ENCODE measurements at places on chromosomes 7 and 10. TPM values are rescaled to one million over a fixed set of nuclear protein-coding genes. Genes with fewer than 3 reads are reported as not detected.

GRCh38 chr10:30671026-30671616 is 41.6 kb upstream of the LYZL2 start:
- no peaks in the 10 kb centered on the region for H3K36me3 ChIP-seq
- DNase-seq, result peak; percentile 72
- H3K27me3 ChIP-seq, result peaks cover 15% of the 10 kb centered on the region
- H3K4me1 ChIP-seq, result no peaks in the 10 kb centered on the region

- peak overlapping the region; percentile 18 for H3K4me3 ChIP-seq
- no peaks in the 10 kb centered on the region for H3K36me3 ChIP-seq
- no peaks in the 10 kb centered on the region for H3K27me3 ChIP-seq
- DNase-seq, result peak; percentile 72
These were observed 71.8 kb upstream of the LOXL4 start for GRCh38 chr10:98339799-98340198.

DNA sequence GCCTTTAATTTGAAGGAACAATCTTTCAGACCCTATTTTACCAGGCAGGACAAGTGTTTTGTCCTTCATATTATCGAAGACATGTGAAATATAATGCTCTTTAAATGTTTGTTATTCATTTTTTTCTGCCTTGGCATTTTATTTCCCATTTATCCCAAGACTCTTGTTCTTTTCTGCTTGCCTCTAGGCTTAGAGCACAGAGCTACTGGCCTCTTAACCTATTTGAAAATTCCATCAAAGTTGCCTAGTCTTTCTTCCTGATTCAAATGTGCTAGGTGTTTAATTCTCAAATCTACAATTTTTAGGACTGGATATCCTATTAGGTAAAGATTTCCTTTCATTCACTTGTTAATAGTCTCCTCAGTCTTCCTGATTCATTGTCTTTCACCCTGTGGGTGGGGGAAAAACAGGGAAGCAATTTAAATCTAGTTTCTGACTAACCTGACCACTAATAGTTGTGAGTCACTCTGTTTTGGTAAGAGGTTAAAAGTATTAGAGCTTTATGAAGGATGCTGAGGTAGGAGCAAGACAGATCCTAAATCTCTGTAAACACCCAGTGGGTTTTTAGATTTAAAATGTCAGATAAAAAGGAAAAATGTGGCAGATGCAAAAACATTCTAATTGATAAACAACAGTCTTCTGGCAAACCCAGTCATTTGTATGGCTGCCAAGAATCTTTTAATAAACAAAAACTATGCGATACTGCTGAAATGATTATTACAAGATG is 1.5 kb downstream of the LIPK start:
- H3K27me3 ChIP-seq, result no peaks in the 10 kb centered on the region
- DNase-seq, result no peak
- no peak overlapping the region for H3K4me3 ChIP-seq
- no peak overlapping the region for H3K27ac ChIP-seq
- no peaks in the 10 kb centered on the region for H3K36me3 ChIP-seq

DNA sequence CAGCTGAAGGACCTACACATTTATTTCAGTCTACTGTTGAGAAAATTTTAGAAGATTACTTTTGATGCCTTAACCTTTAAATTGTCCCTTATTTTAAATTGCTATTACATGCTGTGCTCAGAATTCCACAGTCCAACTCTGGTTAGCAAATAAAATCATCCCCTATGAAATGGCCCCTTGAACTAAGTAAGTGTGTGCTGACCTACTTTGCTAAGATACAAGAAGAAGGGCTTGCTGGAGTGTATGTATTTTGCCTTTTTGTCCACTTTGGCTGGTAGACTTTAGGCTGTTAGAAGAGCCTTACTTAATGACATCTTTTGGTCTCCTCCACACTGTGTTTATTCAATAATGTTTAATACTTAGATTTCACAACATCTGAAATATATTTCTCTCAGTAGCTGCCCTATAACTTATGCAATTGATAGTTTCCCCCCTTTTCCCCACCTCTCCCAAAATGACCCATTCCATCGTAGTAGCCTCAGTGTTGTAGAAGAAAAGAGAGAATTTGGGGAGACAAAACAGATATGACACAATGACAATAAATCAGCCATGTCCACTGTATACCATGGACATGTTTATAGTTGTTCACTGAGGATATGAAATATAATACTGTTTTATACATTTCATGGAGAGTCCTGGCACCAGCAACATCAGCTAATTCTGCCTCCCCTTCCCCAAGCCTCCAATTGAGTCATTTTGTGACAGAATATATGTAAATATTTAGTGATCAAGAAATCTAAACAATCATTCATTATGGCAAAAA is 107.8 kb upstream of the ASAH2 start:
- no peak overlapping the region for H3K4me3 ChIP-seq
- no peaks in the 10 kb centered on the region for H3K36me3 ChIP-seq
- H3K27ac ChIP-seq, result no peak overlapping the region
- no peaks in the 10 kb centered on the region for H3K27me3 ChIP-seq
- H3K4me1 ChIP-seq, result peaks cover 37% of the 10 kb centered on the region
- no peak for DNase-seq

DNA sequence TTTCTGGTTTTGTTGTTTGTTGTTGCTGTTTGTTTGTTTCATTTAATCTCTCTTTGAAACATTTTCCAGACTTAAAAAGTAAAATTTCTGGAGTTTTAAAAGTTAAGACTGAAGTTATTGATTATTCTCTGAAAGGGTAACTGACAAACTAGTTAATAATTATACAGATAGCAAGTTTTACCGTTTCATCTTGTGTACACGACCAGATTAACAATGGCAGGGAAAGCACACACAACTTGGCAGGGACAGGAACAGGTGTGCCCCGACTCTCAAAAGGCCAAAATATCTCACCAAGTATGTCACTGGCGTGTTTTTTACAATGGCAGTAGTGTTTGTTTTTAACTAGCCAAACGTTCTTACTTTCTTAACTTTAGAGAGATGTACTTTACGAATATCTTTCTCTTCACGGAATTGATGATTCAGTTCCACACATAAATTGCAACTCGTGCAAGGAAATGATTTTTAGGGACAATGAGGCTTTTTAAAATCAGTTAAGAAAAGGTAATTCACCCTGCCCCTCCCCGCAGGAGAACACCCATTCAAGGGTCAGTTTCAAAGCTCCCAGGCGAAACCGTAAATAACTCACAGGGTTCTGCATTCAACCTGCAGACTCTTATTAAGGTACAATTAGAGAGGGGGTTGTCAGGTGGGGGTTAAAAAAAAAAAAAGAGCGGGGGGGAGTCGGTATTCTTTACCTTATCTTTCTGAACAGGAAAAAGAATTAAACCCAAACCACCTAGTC is 3.5 kb downstream of the CTBP2 start:
- no peak overlapping the region for H3K4me3 ChIP-seq
- no peak overlapping the region for H3K27ac ChIP-seq
- peaks cover 30% of the 10 kb centered on the region for H3K27me3 ChIP-seq

- DNase-seq, result no peak
- H3K4me3 ChIP-seq, result no peak overlapping the region
- peaks cover 14% of the 10 kb centered on the region for H3K4me1 ChIP-seq
- no peak overlapping the region for H3K27ac ChIP-seq
These were observed 582 bp downstream of the STEAP2 start for GRCh38 chr7:90212149-90212495.

DNA sequence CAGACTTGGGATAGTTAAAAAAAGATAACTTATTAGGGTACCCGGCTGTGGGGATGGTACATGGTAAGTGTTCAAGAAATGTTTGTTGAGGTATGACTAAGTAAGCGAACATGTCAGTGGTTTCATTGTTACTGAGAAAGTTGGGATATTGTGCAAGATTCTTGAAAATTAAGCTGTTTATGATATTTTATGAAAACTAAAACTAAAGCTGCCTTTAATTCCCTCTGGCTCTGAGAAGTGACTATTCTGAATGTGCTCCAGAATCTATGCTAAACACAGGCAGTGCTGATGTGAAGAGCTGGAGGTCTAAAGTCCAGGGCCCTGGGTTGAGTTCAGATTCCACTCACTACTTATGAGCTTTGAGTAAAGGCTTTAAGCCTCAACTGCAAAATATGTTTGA is 72.9 kb downstream of the AOAH start:
- no peaks in the 10 kb centered on the region for H3K4me1 ChIP-seq
- H3K27me3 ChIP-seq, result no peaks in the 10 kb centered on the region
- DNase-seq, result no peak
- no peak overlapping the region for H3K4me3 ChIP-seq
- H3K36me3 ChIP-seq, result no peaks in the 10 kb centered on the region

GRCh38 chr7:156460858-156461627 is 179.5 kb upstream of the RNF32 start:
- no peaks in the 10 kb centered on the region for H3K27me3 ChIP-seq
- H3K36me3 ChIP-seq, result no peaks in the 10 kb centered on the region
- no peak overlapping the region for H3K4me3 ChIP-seq
- no peaks in the 10 kb centered on the region for H3K4me1 ChIP-seq

- no peaks in the 10 kb centered on the region for H3K36me3 ChIP-seq
- H3K4me3 ChIP-seq, result peak overlapping the region; percentile 33
- no peaks in the 10 kb centered on the region for H3K27me3 ChIP-seq
- H3K4me1 ChIP-seq, result peaks cover 66% of the 10 kb centered on the region
These were observed 25.2 kb downstream of the PHTF2 start for GRCh38 chr7:77823787-77824186.

- H3K27me3 ChIP-seq, result no peaks in the 10 kb centered on the region
- no peak overlapping the region for H3K4me3 ChIP-seq
- H3K4me1 ChIP-seq, result no peaks in the 10 kb centered on the region
These were observed 454.0 kb downstream of the NEBL start for GRCh38 chr10:20443094-20443493.

- no peak overlapping the region for H3K4me3 ChIP-seq
- DNase-seq, result no peak
- H3K27ac ChIP-seq, result no peak overlapping the region
These were observed 220.1 kb downstream of the PPP1R3A start for GRCh38 chr7:113698556-113699220.

GRCh38 chr7:130650611-130651120 is 17.9 kb downstream of the COPG2 start:
- no peaks in the 10 kb centered on the region for H3K4me1 ChIP-seq
- peaks cover 5% of the 10 kb centered on the region for H3K36me3 ChIP-seq
- no peaks in the 10 kb centered on the region for H3K27me3 ChIP-seq
- no peak for DNase-seq
- no peak overlapping the region for H3K27ac ChIP-seq

GRCh38 chr10:78203915-78204818 is 170.5 kb downstream of the RPS24 start:
- no peaks in the 10 kb centered on the region for H3K36me3 ChIP-seq
- no peak overlapping the region for H3K27ac ChIP-seq
- H3K4me3 ChIP-seq, result no peak overlapping the region
- H3K27me3 ChIP-seq, result no peaks in the 10 kb centered on the region

DNA sequence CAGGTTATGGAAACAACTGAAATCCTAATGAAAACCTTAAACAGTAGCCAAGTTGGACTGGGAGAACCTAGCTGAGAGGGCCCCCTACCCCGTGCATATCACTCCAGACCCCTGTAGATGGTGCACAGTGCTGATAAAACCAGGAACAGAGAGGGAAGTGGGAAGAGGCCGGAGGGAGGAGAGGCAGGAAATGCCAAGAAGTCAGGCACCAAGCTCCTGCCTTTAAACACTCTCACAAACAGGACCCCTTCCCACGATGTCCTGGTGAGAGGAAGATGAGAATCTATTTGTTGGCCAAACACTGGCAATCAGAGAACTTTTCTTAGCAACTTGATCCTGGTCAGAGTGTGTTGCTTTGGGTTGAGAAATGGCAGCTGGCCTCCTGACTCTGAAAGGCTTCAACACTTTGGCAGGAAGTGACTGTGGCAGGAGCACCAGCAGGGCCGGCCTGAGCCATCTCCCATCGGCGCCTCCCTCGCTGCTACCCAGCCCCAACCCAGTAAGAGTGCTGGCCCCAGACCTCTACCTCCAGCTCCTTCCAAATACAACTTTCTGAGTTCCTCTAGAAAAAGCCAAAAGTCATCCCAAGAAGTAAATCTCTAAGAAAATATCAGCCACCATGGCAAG is 39.5 kb downstream of the GSDME start:
- no peak for DNase-seq
- no peak overlapping the region for H3K4me3 ChIP-seq
- H3K27ac ChIP-seq, result peak overlapping the region; percentile 79
- H3K4me1 ChIP-seq, result peaks cover 54% of the 10 kb centered on the region
- no peaks in the 10 kb centered on the region for H3K36me3 ChIP-seq

- DNase-seq, result no peak
- no peaks in the 10 kb centered on the region for H3K36me3 ChIP-seq
- H3K27me3 ChIP-seq, result peaks cover 11% of the 10 kb centered on the region
- H3K4me3 ChIP-seq, result no peak overlapping the region
- H3K27ac ChIP-seq, result no peak overlapping the region
These were observed 8.1 kb downstream of the PODXL start for GRCh38 chr7:131548371-131548770.

- H3K4me3 ChIP-seq, result no peak overlapping the region
- H3K27ac ChIP-seq, result no peak overlapping the region
- DNase-seq, result no peak
- no peaks in the 10 kb centered on the region for H3K27me3 ChIP-seq
These were observed 17.2 kb downstream of the SAP25 start for GRCh38 chr7:100556541-100556940.

- H3K4me1 ChIP-seq, result peaks cover 44% of the 10 kb centered on the region
- H3K36me3 ChIP-seq, result peaks cover 2% of the 10 kb centered on the region
- H3K27me3 ChIP-seq, result no peaks in the 10 kb centered on the region
These were observed 2.4 kb downstream of the UBE2H start for GRCh38 chr7:129950191-129950932.

DNA sequence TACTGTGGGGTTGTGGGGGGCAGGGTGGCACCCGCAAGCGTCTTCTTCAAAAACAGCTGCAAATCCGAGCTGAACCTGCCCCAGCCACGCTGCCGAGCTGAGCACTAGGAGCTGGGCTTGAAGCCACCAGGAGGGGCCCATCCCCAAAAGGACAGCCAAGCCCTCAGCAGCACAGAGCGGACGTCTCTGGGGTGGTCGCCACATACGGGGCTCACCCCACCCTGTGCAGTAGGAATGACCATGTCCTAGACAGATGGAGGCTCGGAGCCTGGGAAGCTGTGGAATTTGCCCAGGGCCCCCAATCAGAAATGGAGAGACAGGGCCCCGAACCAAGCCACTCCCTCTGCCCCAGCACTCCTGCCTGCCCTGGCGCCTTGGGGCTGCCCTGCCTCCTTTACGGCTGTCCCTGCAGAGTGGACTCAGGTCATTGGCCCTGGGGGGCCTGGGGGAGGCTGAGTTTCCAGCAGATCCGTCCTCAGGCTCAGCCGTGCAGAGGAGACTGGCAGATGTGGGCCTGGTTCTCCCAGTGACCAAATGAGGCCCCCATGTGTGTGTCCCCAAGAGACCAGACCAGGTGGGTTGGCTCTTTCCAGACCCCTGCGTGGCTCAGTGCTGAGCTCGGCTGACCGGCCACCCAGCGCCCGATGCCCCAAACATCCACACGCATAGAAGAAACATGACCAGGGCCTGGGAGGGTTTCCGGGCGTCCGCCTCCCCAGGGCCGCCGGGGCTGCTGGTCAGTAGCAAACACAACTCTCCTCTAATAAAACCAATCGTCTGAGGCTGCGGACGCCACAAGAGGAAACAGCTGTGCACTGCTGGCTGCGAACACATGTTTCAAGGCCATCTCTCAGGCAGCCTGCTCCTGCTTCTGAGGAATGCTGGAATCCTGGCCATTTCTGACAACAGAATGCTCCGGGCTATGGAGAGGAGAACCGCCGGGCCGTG is 54.9 kb downstream of the PDGFA start:
- H3K27ac ChIP-seq, result no peak overlapping the region
- DNase-seq, result no peak
- H3K4me1 ChIP-seq, result peaks cover 7% of the 10 kb centered on the region
- H3K27me3 ChIP-seq, result no peaks in the 10 kb centered on the region
- no peaks in the 10 kb centered on the region for H3K36me3 ChIP-seq
- no peak overlapping the region for H3K4me3 ChIP-seq

The PRLHR gene
- not detected for total RNA-seq

The C10orf143 gene
- 9.1 TPM for total RNA-seq

The AKR1C1 gene
- total RNA-seq, result not detected

The EXOC4 gene
- 132 TPM for total RNA-seq

The CLRN3 gene
- not detected for total RNA-seq

The ARMC3 gene
- not detected for total RNA-seq

The MSMB gene
- not detected for total RNA-seq

The SEM1 gene
- 27.5 TPM for total RNA-seq

Data from B cell (primary cell).